Esophagus squamous epithelium (tissue), 5 donors: ENCODE measurements at places on chromosomes 6 and 20.

DNA sequence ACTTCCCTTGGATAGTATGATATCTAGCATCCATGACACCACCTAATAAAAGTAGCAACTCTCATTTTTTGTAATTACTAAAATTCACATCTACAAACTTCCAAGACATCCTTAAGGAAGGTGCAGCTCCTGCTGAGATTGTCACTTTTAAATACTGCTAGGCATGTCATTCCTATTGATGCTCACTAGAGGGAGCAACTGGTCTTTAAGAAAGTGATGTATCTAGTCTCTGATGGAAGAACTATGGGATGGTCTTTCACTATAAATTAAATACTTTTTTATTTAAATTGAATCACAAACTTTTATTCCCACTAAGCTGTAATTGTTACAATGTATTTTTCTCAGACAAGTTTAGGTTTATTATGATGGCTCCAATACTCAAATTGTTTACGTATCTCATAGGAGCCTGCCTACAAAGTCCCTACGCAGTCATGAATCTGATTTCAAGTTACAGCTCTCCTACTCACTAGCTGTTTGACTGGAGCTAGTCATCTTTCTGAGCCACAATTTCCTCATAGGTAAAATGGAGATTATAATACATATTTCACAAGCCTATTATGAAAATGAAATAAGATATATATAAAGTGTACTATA is 8.1 kb upstream of the TSPYL1 start:
- DNase-seq, result no peak

- no peak for DNase-seq
Observed at GRCh38 chr6:23587582-23587981, 538.4 kb upstream of the NRSN1 start.

DNA sequence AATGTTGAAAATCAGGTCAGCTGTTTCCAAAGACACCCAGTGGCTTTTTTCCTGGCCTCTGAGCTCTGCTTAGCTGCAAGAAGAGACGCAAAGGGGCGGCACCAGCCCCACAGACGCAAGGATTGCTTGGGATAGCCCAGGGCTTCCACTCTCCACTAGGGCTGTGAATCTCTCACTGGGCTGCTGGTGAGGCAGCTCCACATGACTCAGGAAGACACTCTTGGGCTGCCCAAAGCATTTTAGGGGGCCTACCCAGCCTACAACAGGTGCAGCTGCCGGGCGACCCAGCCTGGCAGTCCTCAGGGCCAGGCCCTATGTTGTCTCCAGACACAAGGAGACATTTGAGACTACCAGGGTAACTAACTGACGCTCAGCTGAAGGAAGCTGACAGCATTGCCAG is 59.8 kb downstream of the FAM50B start:
- no peak for DNase-seq

DNA sequence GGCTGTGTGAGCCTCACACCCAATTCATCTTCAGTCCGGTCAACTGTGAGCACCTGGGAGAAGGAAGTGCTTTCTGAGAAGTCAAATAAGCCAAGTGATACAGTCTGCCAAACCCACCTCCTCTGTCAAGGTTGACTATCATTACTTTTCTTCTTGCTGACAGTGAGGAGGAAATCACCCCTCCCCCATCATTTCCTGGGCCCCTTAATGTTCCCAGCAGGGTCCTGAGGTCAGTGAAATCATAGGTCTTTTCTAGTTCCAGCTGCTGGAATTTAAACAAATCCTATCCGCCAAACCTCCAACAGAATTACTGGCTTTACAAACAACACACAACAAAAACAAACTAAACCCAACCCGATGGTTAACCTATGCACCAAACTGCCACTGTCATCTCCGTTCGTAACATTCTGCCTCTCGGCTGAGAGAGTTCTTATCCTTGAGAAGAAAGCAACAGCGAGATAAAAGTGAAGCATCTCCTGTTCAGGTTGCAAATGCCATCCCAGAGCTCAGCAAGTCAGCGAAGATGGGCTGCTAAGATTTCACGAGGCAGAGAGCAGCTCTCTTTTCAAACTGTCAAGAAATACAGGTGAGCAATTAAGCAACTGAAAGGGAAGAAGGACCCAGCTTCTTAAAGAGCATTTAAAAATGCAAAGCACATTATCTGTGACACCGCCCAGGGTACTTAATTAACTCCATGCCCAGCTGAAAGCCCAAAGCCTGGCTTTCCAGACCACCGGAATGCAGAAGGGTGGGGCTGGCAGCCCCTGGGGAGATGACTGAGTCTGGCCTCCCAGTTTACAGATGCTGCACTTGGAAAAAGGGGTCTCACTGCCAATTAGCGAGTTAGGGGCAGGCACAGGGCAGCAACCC is 24.7 kb downstream of the GFOD1 start:
- DNase-seq, result no peak

- no peak for DNase-seq
Observed at GRCh38 chr20:44540834-44541233, 19.0 kb upstream of the SERINC3 start.

DNA sequence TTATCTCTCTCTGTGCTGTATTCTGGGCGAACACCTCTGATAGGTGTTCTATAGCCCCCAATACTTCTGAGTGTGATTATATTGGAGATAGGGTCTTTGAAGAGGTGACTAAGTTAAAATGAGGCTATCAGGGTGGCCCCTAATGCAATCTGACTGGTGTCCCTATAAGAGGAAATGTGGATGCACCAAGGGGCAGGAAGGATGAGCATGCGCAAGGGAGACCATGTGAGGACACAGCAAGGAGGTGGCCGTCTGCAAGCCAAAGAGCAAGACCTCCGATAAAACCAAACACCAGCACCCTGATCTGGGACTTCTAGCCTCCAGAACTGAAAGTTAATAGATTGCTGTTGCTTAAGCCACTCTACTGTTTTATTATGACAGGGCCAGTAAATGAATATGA is 69.2 kb downstream of the CHMP4B start:
- DNase-seq, result no peak

- DNase-seq, result no peak
Observed at GRCh38 chr6:88975369-88975768, 12.0 kb upstream of the RNGTT start.

DNA sequence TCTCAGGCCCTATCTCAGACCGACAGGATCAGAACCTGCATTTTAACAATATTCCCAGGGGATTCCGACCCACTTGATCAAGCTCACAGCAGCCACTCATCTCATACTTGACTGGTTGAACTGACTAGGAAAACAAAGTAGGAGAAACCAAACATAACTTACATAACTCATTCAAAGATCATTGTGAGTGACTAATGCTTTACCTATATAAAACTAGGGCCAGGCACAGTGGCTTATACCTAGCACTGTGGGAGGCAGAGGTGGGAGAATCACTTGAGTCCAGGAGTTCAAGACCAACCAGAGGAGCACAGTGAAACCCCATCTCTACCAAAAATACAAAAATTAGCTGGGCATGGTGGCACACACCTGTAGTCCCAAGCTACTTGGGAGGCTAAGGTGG is 251.0 kb downstream of the ATXN1 start:
- no peak for DNase-seq

- DNase-seq, result no peak
Observed at GRCh38 chr6:105880030-105880492, 206.1 kb upstream of the PRDM1 start.

DNA sequence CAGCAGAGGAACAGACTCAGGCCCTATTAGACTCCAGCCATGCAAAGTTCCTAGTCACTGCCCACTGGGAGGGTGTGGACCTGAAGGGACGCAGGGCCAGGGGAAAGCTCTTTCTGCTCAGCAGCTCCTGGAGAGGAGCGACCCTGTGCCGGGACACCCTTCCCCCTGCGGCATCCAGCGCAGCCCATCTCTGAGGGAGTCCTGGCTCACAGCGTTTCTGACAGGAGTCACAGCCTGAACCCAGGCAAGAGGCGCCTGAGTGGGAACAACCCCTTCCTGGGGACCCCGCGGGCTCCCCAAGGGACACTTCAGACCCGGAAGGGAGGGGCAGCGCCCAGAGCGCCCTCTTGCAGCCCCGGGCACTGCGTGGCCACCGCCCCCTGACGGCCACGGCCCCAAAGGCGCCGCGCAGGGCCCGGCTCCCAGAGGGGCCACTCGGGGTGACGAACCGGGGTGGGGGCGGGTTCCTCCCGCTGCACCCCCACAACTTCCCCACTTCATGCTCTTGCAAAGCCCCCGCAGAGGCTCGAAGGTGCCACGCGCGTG is 862 bp downstream of the UCKL1 start:
- DNase-seq, result no peak

- DNase-seq, result no peak
Observed at GRCh38 chr20:56431471-56431870, 19.4 kb downstream of the CASS4 start.

GRCh38 chr6:36277946-36278470 is 8.1 kb downstream of the PNPLA1 start:
- no peak for DNase-seq

- no peak for DNase-seq
Observed at GRCh38 chr6:106155219-106155830, 69.2 kb downstream of the PRDM1 start.
